Bronchial epithelial cell (primary cell): ENCODE measurements at places on chromosomes 5 and 9.

- DNase-seq, result no peak
Measured at GRCh38 chr5:85143138-85143537, 758.5 kb upstream of the EDIL3 start.

DNA sequence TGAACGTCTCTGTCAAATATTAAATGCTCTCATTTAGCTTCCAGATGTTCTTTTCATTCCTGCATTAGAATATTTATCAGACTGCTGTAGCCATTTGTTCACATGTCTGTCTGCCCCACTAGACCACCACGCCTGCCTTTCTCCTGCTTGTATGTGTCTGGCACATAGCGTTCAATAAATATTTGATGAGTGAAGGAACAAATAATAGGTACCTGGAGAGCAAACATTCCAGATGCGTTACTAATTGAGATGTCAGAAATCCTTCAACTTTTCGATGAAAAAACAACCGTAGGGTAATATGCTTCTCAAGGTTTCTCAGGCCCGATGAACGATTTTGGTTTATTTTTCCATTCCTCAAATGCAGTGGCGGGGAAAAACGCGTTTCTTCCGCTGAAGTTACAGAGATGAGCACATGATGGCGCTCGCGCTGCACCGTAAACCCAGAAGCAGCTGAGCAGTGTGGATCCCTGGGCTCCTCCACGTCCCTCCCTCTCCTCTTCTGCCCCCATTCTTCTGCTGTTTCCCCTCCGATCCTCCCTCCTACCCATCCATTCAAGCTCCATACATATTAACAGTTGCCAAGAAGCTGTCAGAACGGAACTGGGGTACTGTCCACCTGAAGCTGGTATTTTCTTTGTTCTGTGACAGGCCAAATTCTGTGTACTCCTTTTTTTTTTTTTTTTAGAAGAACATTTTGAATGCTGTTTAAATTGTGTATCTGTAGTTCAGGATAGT is 245.4 kb downstream of the MPDZ start:
- DNase-seq, result peak; percentile 50

- peak; percentile 47 for DNase-seq
Measured at GRCh38 chr5:154467655-154468354, 10.2 kb downstream of the HAND1 start.

DNA sequence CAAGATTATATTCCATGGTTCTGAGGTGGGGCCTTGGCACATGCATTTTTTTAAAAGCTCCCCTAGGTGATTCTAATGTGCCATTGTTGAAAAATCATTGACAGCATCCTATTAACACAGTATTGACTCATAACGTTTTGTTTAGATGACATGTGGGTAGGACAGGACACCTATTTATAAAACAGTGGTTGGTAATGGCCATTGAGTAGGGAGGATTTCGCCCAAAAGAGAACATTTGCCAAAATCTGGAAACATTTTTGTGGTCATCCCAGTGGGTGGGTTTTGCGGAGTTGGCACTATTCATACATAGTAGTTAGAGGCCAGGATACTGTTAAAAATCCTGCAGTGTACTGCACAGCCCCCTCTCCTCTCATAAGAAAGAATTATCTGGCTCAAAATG is 6.4 kb upstream of the CHD1 start:
- no peak for DNase-seq

GRCh38 chr5:130720355-130720754 is 444.7 kb downstream of the HINT1 start:
- DNase-seq, result peak; percentile 65
